ENCODE measurements at places on chromosomes 4 and X. TPM values are rescaled to one million over a fixed set of nuclear protein-coding genes. Genes with fewer than 3 reads are reported as not detected.

Gene MAPK10
- not detected for polyA plus RNA-seq

Gene LANCL3
- polyA plus RNA-seq, result not detected

Gene KCND1
- 0.07 TPM for polyA plus RNA-seq

Gene SMIM10
- not detected for polyA plus RNA-seq

Gene MTMR8
- polyA plus RNA-seq, result 2.7 TPM

Gene CENPI
- polyA plus RNA-seq, result 0.14 TPM

Gene GAB3
- 1.7 TPM for polyA plus RNA-seq

Gene POLR2B
- polyA plus RNA-seq, result 71.2 TPM

DNA sequence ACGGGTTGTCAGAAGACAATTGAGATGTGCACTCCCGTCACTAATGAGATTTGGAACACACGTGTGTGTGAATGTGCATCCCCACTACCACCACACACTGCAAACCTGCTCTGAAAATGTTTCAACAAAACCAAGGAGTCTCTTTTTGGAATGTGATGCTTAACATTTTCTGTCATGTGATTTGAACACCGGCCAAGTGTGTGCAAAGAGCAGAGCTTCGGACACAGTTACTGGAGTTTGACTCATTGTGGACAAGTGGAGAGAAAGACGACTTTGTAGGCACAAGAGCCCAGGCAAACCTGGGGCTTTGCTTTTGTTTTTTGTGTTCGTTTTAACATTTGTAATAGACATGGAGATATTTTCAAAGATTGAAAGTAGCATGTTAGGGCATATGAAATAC, 49.2 kb downstream of the CCKAR start:
- DNase-seq, result no peak

DNA sequence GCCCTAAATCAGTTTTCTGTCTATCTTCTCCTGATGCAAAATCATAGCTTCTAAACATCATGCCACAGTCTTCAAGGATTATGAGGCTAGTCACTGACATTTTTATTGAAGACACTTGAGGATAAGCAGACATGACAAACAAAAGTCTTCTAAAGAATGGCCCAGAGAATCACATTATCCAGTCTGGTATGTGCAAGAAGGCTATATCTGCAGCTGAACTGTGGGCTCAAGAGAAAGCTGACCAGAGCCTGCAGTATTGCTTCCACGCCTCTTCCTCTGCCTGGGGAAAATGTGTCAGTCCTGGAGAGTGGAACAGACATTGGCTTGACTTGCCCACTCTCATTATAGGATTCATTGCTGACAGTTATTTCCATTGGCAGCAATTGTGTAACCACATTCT, 553.5 kb downstream of the SPOCK3 start:
- no peak for DNase-seq

DNA sequence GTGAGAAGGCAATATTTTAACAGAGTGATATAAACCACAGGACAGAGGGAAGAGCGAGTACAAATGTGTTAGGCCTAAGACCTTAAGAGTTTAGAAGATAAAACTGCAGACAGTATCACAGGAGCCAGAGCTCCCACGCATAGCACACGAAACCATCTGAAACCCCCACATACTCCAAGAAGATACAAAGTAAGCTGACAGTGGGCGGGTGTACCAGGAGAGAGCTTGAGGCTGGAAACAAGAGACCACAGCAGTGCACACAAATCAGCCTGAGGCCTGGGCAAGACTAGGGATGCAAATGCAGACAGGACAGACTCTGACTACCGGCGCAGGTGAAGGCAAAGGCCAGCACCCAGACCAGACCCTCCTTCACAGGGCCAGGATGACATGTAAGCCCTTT, 54.1 kb upstream of the ARHGAP24 start:
- DNase-seq, result no peak

DNA sequence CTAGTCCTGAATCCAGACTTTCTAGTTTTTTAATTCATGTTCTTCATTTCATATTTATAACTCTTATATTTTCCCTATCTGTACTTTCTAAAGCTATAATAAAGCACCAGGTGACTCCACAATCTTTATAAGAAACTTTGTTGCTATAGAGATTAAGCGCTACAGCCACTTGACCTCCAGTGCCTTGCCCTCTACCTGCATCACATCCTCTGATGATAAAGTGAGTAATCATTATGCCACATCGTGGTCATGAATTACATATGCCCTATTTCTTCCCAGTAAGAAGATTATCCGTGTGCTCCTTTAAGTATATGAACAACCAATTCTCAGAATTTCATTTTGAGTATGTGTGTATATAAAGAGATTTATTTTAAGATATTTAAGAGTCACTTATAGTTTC, 6.8 kb upstream of the DYNLT3 start:
- no peak for DNase-seq

DNA sequence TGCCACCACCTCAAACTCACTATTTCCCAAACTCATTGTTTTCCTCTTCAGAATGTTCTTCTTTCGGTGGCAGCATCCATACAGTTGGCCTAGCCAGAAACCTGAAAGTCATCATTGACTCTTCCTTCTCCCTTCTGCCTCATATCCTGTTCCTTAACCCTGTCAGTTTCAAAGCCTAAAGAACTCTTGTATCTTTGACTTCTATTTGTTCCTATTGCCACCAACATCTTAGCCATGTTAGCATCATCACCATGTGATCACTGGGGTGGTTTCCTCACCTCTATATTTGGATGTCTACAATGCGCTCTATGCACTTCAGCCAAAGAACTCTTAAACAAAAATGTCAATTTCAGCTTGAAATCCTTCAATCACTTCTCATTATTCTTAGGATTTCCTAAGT, 29.0 kb downstream of the DDX60L start:
- DNase-seq, result no peak

DNA sequence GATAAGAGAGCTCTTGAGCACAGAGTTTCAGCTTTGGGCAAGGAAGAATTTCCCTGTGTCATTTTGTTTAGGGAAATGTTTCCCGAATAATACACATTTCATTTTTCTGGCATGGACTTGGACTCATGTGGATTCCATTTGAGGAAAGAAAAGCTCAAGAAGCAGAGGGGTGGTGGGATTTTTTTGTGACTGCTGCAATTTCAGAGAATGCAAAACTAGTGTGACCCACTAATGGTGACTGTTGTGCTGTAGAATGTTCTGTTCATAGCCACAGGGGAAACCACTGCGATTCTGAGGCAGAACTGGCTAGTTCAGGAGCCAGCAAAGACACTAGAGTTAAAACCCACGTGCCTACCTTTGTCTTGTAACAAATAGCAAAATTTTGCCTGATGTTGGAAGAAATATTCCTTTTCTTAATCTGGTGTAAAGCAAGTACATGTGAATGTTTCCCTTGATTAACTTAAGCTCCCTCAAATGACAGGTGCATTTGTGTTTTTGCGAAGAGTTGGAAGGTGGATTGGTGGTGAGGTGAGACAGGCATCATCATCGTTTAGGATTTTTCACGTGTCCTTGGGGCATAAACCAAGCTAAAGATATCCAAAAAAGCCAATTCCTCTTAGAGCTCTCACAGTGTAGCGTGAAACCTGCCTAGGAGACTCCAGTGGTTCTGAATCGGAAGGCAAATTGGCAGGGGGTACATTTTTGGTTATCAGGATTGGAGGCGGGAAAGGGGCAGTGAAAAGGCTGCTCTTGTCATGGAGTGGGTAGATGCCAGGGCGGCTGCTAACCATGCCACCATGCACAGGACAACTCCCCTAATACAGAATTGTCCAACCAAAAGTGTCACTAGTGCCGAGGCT, 38.0 kb upstream of the FAM9C start:
- DNase-seq, result no peak

DNA sequence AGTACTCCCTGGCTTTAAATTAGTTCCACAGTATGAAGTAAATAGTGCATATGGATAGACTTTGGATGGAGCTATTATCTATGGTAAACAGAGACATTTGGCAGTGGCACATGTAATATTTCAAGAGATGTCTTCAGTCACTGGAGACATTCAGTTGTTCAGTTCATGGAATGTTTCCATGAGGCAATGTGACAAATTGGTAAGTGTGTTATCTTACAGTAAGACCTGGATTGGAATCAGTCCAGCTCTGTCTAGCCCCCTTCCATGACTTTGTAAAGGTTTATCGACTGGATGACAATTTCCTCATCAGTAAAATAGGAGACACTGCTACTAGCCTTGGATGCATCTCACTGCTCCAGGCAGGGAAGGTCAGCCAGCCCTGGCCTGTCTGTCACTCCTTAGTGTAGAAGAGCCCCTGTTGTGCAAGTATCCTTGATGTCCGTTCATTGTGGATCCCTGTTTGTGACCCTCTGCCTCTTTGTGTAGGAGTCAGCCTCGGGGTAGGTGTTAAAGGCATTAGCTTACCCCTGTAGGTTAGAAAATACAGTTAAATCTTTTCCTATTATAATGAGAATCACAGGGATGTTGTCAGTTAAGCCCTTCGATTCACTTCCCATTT, 335.9 kb downstream of the ANK2 start:
- DNase-seq, result no peak

DNA sequence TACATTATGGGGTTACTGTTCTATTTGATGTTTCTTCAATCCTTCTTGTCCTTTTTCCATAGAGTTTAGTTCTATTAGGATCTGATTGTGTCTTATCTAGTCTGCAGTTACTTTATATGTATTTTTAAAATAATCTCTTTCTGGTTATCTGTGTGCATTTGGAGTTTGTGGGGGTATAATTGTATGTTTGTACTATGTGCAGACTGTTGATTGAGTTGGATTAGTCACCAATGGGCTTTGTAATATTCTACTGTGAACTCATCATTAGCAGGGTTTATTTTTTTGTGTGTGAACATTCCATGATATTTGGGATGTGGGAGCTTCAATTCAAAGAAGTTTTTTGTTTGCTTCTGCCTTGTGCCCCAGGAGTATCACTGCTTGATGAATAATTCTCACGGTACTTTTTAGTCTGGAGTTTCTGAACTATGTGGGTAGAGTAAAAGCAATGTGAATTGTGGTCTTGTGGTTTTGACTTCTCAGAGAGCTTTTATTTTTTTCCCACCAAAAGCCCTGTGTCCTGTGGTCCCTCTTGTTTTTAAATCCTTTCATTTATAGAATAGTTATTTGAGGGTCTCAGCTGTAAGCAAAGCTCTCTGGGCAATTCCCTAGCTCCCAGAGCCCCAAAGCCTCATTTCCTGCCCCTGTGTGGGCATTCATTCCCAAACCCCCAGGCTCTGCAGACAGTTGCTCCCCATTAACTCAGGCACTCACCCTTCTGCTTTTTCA, 127.8 kb downstream of the PHKA2 start:
- no peak for DNase-seq

DNA sequence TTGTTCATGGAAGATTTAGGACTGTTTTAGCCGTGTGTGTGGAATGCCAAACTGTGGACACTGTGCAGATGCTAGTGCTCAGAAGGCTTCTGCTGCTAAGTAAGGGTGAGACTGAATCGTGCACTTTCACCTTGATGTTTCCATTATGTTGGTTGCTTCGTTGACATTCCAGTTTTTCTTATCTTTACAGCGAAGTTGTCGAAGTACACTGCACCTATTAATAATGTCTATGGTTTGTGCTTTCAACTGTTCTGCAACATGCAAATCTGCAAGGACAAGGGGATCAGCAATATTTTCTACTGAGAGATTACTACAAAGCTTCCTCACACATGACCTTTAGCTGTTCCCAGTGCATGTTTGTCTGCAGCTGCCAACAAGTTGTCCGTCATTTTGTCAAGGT, 67.7 kb downstream of the UGT2A3 start:
- no peak for DNase-seq

GRCh38 chr4:107248571-107248970, 212.5 kb upstream of the DKK2 start:
- no peak for DNase-seq

DNA sequence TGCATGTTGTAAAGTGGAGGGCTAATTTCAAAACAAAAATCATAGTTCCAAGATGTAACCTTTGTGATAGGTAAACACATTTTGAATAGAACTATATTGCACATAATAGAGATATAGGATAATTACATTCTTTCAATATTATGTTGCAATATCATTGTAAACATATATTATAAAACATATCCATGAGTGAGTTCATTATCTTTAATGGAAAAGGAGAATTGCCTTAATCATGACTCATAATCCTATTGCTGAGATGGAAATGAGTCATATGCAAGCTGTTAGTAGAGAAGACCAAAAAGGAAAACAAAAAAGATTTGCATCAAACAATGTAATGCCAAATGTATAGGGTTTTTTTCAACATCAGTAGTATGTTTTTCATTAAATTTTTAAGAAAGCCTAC, 73.7 kb upstream of the WDR44 start:
- DNase-seq, result no peak

- DNase-seq, result no peak
Observed at GRCh38 chr4:186104890-186105646, 564 bp downstream of the FAM149A start.

DNA sequence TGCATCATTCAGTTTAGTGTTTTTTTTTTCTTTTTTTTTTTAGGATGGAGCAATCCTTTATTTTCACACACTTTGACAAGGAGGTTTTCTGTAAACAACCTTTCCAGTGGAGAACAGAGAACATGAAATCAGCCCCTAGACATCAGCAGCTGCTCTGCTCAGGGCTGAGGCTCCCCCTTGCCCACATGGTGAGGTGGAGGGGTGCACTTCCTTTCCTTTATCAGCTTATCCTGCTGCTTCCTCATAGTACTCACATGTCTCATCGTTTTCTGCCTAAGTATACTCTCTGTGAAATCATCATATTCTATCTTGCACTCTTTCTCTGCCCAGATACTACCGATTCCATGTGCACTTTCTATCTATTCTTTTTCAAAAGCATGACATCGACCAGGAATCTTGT, 47.6 kb upstream of the PRSS12 start:
- no peak for DNase-seq

DNA sequence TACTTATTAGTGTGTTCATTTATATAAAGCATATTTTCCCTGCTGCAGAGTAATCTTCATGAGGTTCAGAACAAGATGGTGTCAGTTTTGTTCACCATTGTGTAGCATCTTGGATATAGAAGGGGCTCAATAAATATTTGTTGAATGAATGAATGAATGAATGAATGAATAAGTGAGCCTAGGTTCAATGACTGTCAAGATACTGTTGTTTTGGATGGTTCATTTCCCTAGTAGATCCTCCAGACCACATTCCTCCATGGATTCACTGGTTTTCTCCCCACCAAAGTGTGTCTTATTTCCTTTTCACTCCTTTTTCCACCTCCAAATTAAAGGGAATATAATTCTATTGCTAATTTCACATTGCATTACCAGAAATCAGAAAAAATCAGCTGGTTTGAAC, 2.1 kb upstream of the OCIAD2 start:
- no peak for DNase-seq

GRCh38 chr4:110618581-110619462, 4.1 kb downstream of the PITX2 start:
- no peak for DNase-seq

DNA sequence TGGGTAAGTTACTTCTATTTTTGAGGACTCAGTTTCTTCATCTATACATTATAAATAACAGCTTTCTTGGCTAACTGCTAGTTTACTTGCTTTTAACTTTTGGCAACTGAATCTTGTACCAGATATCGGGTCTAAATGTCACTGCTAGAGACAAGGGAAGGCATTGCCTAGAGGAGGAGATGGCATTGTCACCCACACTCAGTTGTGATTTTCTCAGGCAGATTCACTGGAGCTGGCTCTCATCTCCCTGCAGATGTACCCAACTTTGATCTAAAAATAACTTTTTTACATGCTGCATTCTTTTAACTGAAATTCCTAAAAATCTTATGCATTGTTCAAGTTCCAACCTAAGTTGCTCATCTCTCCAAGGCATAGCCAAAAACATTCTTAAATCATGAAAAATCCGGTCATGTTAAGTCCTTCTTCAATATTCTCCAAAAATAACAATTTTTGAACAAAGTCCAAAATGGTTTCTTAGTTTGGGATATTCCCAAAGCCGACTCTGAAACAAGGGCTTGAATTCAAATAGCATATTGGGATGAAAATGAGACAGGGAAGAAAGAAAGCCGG, 469.0 kb upstream of the BOD1L1 start:
- DNase-seq, result no peak

Measured in naive thymus-derived CD4-positive, alpha-beta T cell (primary cell).